ENCODE measurements at places on chromosomes 3 and 15.
A peak's percentile ranks its signal among the peaks of the same experiment; 100 is the strongest.

DNA sequence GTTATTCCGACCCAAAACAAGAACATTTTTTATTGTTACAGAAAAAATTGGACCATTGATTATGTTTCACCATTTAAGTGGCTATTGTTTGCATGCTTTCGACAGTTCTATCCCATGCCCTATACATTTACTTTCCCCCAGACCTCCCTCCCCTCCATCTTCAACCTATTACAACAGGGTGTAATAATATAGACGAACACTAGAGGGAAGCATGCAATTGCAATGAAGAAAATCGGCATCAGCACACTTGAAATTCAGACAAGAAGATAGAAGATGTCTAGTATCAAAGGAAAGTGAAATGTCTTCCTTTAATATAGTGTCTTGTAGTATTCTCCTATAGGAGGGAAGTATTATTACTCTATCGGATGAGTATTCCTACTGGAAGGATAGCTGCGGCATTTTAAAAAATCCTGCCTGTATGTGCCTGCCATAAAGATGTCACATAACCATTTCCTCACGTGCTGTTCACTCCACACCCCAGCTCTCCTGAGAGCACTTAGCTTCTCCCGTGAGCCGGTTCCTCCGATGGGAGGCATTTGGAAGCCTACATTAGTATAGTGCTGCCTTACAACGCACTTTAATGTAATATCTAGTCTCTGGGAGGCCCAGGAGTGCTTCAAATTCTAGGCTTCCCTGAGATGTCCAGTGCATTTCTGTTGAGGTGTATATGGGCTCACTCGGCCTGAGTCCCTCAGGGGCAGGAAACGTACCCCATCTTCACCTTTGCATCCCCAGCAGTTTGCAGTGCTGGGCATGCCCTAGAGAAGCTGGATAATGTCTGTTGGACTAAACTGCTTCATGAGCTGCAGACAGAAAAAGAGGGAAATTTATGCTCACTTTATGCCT lies 17.8 kb upstream of the ERICH6 start:
- DNase-seq: no peak
- H3K27ac ChIP-seq: no peak overlapping the region
- no peaks in the 10 kb centered on the region for H3K36me3 ChIP-seq
- H3K4me3 ChIP-seq: no peak overlapping the region
- H3K4me1 ChIP-seq: peaks cover 9% of the 10 kb centered on the region

GRCh38 chr3:195897081-195897852 lies 11.1 kb downstream of the TNK2 start:
- H3K36me3 ChIP-seq: no peaks in the 10 kb centered on the region
- no peaks in the 10 kb centered on the region for H3K27me3 ChIP-seq
- no peak overlapping the region for H3K4me3 ChIP-seq
- no peak for DNase-seq
- peak overlapping the region; percentile 65 for H3K27ac ChIP-seq

- no peak overlapping the region for H3K27ac ChIP-seq
- DNase-seq: no peak
- no peaks in the 10 kb centered on the region for H3K36me3 ChIP-seq
- no peak overlapping the region for H3K4me3 ChIP-seq
These were observed 40.2 kb upstream of the LPP start for GRCh38 chr3:188113756-188114155.

- H3K4me1 ChIP-seq: no peaks in the 10 kb centered on the region
- no peak for DNase-seq
- H3K27me3 ChIP-seq: no peaks in the 10 kb centered on the region
- no peak overlapping the region for H3K4me3 ChIP-seq
These were observed 25.3 kb upstream of the NR2C2 start for GRCh38 chr3:14921811-14922705.

DNA sequence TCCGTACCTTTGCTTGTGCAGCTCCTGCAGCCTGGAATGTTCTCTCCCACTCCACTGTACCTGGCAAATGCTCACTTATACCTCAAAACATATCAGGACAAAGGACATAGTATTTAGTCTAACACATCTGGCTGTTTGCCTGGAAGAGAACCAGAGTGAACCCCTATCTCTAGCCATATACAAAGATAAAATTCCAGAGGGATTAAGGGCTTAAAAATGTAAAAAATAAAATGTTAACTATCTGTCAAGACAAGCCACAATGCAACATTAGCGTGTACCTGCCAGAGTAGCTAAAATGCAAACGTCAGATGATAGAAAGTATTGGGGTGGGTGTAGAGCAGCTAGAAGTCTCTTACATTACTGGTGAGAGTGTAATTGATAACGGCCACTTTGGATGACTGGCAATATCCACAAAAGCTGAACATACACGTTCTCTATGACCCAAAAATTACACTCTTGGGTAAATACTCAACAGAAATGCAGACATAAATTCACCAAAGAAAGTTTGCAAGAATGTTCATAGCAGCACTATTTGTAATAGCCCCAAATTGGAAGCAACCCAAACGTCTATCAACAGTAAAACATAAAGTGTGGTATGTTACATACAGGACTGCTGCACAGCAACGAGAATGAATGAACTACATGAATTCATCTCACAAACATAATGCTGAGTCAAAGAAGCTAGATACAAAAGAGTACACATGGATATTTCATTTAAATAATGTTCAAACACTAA lies 18.2 kb upstream of the ADPGK start:
- no peak overlapping the region for H3K27ac ChIP-seq
- no peaks in the 10 kb centered on the region for H3K27me3 ChIP-seq
- DNase-seq: no peak

- peak overlapping the region; percentile 79 for H3K27ac ChIP-seq
- DNase-seq: peak; percentile 38
These were observed 11.2 kb upstream of the FAM174B start for GRCh38 chr15:92666780-92667179.

DNA sequence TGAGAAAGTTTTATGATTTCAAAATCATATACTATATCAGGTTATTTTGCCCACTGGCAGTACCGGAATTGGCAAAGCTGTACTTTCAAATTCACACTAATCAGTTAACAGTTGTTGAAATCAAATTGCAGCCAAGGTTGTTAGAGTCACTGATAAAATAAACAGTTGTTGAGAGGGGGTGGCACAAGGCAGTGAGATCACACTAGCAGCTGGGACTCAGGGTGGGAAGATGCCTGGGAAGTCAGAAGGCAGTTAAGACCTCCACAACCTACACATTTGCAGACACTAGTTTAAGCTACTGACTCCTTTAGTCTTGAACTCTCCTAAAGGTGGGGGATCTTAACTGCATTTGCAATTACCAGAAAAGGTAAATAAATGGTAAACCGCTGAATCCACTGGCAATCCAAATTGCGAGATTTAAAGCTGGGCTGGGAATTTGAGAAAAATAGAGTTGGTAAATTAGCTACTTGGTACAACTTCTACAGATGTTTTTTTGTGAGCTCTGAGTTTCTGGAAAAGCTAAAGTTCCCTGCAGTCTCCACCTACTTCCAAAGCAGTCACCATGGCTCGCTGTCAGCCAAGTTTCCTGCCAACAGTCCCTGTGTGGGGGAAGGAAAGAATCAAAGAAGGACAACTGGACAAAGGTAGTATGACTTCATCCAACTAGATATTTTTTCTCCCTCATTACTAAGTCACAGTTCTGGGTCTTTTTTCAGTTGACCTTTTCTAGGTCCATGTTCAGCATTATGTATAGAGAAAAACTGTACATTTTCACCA lies 105.7 kb downstream of the ZNF385D start:
- H3K27ac ChIP-seq: no peak overlapping the region
- no peak for DNase-seq
- no peak overlapping the region for H3K4me3 ChIP-seq
- H3K36me3 ChIP-seq: no peaks in the 10 kb centered on the region

DNA sequence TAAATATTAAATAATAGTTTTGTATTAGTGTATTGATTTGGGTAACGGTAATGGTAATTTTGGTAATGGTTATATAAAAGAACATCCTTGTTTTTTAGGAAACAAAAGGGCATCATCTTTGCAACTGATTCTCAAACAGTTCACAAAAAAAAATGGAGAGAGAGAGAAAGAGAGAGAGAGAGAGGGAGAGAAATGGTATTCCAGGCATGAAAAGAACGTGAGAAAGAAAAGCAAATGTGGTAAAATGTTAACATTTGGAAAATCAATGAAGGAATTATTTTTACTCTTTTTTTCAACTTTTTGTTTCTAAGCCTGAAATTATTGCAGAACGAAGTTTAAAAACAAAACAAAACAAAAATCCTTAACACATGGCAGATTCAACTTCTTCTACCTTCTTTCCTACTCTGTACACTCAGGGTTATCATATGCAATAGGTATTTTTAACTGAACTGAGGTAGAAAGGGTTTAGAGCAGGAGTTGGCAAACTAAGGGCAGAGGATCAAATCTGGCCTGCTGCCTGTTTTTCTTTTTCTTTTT lies 2.2 kb upstream of the GLB1 start:
- H3K36me3 ChIP-seq: no peaks in the 10 kb centered on the region
- no peaks in the 10 kb centered on the region for H3K27me3 ChIP-seq
- H3K4me1 ChIP-seq: peaks cover 17% of the 10 kb centered on the region
- H3K27ac ChIP-seq: no peak overlapping the region
- H3K4me3 ChIP-seq: no peak overlapping the region

DNA sequence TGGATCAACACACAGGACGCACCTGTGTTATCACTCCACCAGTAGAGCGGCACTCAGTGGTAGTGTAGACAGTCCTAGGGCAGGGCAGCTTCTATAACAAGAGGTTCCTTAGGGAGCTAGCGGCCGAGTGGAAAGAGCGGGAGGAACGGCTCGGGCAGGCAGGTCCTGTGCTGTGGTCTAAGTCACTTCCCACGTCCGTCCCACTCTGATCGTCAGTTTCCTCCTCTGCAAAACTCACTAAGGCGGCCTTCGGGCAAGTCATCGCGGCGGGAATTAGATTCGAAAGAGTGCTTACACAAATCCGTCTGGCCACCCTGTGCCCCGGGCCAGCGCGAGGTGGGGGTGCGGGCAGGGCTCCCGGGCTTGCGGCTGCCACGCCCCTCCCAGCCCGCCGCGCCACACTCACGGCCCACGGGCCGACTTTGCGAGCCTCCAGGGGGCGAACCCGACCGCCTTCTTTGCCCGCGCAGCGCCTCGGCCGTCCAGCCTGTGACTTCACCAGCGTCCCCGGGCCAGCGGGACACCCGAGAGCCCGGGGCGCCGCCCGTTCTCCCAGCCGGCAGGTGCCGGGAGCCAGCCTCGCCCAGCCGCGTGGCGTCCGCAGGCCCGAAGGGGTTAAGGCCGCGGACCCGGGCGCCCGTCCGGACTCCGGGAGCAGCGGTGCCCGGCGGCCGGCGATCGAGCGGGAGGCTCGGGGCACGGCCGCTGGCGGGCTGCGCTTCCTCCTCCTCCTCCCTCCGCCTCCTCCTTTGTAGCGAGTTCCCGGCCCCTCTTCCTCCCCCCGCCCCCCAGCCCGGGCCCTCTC lies 416 bp upstream of the CORO2B start:
- H3K4me3 ChIP-seq: peak overlapping the region; percentile 41
- no peaks in the 10 kb centered on the region for H3K36me3 ChIP-seq
- peaks cover 8% of the 10 kb centered on the region for H3K4me1 ChIP-seq
- H3K27ac ChIP-seq: peak overlapping the region; percentile 53
- H3K27me3 ChIP-seq: peaks cover 6% of the 10 kb centered on the region
- DNase-seq: peak; percentile 63

DNA sequence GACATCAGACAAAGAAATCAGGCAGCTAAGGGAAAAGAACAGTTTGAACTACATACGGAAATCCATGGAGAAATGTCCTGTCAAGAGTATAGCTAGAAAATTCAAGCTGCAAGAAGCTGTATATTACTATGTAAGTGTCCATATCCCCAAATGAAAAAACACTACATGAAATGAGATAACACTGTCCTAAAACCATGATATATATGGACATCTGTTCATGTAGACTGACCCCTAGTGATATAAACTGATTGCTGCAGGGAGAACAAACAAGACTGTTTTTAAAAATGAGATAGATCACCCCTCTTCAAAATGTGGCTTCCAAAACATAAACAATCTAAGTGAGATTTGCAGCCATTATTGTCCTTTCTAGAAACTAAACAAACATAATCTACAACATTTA lies 985.6 kb downstream of the EPHA3 start:
- no peaks in the 10 kb centered on the region for H3K27me3 ChIP-seq
- no peak overlapping the region for H3K4me3 ChIP-seq
- H3K4me1 ChIP-seq: no peaks in the 10 kb centered on the region
- H3K27ac ChIP-seq: no peak overlapping the region
- no peak for DNase-seq

DNA sequence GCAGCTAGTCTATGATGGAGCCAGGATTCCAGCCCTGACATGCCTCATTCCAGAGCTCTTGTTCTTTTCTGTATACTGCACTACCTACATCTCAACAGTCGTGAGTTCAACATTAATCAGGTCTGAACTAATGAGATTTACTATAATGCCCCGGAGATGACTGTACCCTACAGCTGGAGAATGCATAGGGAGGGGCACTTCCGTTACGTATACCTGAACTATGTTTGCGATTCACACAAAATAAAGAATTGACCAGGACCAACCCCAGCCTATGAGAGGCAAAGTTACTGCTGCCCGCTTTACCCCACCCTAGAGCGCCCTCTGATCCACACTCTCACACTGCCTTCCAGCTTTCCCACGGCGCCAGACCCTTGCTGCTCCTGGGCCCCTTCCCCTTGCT lies 97.0 kb downstream of the IGF2BP2 start:
- no peak overlapping the region for H3K4me3 ChIP-seq
- H3K27ac ChIP-seq: no peak overlapping the region
- H3K27me3 ChIP-seq: no peaks in the 10 kb centered on the region

DNA sequence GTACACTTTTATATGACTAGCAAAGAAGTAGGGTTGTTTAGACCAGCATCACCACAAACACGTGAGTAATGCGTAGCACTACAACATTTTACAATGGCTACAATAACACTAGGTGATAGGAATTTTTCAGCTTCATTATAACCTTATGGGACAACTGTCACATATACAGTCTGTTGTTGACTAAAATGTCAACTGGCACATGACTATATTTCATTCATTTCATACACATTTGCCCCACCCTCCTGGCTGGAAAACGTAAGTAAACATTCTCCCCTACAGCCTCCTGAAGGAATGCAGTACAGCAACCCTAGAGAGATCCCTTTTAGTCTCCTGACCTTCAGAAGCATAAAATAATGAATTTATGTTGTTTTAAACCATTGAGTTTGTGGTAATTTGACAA lies 16.2 kb downstream of the RIOX2 start:
- H3K27me3 ChIP-seq: no peaks in the 10 kb centered on the region
- H3K4me3 ChIP-seq: no peak overlapping the region
- no peak for DNase-seq
- no peaks in the 10 kb centered on the region for H3K4me1 ChIP-seq
- H3K27ac ChIP-seq: no peak overlapping the region

DNA sequence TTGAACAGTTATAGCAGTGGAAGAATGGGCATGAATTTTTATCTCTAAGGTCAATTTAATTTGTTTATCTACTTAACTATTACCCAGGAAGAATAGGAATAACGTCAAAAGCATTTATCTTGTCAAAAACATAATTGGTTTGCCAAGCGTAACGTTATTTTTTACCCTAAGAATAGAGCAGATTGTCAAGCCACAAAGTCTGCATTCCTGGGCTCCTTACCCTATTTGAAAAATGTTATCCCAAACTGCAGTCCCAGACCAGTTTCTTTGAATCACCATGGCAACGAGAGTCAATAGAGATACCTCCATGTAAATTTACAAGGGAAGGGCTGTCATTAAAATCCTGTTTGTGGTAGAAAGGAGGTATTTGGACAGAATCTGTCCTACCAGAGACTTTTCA lies 61.1 kb downstream of the CPNE4 start:
- no peak overlapping the region for H3K4me3 ChIP-seq
- no peak for DNase-seq
- H3K27me3 ChIP-seq: no peaks in the 10 kb centered on the region
- H3K36me3 ChIP-seq: no peaks in the 10 kb centered on the region
- no peak overlapping the region for H3K27ac ChIP-seq

- no peak overlapping the region for H3K4me3 ChIP-seq
- no peaks in the 10 kb centered on the region for H3K27me3 ChIP-seq
These were observed 74.2 kb downstream of the CHD2 start for GRCh38 chr15:92974183-92974915.
